Stimulated activated naive CD4-positive, alpha-beta T cell treated with Interleukin-2 at 50 U/mL for 16 hours (primary cell): ENCODE measurements at places on chromosomes 1 and 21.
A peak's percentile ranks its signal among the peaks of the same experiment; 100 is the strongest.

DNA sequence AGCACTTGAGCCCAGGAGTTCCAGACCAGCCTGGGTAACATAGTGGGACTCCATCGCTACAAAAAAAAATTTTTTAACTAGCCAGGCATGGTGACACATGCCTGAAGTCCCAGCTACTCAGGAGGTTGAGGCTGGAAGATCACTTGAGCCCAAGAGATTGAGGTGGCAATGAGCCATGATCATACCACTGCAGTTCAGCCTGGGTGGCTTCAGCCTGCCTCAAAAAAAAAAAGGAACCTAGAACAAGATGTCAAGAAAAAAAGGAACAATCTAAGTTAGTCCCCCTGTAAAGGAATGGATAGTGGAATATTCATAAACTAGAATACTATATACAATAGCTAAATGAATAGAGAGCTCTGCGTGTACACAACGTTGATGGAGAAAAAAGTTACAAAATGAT, 14.4 kb downstream of the NSL1 start:
- no peak for DNase-seq

DNA sequence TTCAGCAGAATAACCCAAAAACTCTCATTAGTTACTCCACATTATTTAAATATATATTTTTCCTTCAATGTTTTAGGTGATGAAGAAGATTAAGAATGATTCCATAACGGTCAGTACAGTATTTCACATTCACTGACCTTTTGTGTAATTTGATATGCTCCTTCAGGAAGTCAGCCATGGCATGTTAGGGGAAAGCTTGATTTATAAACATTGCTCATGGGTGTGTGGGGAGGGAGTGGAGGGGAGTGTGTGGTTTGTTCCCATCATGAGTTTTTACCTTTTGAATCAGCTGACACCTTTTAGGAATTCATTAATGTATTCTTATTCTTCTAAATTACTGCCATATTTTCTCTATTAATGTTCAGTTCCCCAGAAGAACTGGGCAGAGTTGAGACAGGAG, 240.2 kb downstream of the ATG4C start:
- DNase-seq: no peak

GRCh38 chr1:29784276-29785136, 548.2 kb downstream of the PTPRU start:
- no peak for DNase-seq

DNA sequence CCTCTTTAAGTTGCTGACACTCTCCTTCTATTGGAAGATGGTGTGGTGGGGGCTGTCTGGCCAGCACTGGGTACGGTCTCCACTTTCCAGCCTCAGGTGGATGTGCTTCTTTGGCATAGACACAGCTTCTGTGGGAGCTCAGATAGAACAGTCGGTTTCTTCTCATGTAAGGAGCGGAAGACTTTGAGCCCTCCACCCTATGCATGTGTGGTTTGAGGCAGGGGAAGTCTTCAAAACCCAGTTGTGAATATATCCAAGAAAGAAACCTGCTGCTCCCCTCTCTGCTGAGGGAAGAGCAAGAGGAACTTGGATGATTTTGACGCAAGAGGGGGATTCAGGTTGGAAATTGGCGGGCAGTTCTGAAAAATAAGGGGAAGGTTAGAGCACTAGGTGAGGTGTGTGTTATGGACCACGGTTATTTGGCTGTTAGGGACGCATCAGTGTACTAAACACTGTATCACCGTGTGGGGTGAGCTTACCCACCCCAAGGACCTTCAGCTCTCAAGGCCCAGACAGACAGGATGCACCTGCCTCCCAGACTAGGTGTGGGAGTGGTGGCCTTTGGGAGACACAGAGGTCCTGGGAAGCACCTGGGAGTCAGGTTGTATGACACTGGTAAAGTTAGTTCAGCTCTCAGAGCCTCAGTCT, 36.2 kb downstream of the IL6R start:
- DNase-seq: no peak

- DNase-seq: no peak
These were observed 96.8 kb downstream of the INTS7 start for GRCh38 chr1:211938561-211938997.

DNA sequence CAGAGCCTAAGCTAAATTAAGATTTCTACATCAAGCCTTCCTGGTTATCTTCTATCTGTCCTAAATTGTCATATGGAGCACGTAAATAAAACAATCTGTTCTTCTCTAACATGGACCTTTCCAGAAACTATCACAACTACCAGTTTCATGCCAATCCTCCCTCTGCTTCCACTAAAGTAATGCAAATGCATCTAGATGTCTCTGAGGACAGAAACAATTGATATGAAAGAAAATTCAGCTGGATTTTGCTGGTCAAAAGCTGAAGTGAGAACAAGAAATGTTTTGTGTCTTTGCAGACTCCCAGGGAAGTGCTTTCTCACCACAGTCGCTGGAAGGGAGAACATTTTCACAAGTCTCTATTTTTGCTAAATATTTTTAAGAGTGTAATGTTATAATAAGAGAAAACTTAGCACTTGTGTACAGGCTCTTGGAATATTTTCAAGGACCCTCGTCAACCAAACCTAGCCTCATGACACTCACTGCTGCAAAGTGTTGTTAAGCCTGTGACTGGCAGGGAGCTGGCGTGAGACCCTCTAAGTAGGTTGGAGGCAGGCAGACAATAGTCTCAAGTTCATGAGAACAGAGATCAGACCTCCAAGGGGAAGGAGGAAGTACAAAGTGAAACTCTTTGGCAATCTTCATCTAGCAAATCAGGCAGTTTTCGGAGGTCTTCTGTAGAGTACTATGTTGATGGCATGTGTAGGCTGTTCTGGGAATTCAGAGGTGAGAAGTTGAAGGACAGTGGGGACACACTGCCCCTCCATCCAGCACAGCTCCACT, 38.8 kb downstream of the DNASE2B start:
- DNase-seq: no peak

GRCh38 chr21:34340061-34340460, 23.7 kb upstream of the KCNE2 start:
- no peak for DNase-seq

GRCh38 chr1:39561279-39561678, 15.3 kb downstream of the PABPC4 start:
- no peak for DNase-seq

DNA sequence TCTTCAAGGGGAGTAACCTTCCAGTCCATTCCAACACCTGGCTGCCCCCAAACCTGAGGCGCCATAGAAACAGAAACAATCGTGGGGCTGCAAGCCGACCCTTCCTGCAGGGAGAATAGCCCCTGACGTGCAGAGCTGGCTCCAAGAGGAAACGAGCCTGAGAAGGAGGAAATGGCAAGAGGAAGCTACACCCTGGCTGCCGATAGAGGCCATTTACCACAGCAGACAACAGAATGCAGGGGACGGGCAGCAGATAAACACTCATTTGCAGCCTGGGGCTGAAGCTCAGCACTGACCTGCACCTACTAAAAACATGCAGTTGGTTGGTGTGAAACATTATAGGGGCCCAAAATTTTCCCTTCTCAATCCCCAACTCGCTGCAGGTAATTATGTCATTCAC, 8.7 kb upstream of the TDRD10 start:
- no peak for DNase-seq

DNA sequence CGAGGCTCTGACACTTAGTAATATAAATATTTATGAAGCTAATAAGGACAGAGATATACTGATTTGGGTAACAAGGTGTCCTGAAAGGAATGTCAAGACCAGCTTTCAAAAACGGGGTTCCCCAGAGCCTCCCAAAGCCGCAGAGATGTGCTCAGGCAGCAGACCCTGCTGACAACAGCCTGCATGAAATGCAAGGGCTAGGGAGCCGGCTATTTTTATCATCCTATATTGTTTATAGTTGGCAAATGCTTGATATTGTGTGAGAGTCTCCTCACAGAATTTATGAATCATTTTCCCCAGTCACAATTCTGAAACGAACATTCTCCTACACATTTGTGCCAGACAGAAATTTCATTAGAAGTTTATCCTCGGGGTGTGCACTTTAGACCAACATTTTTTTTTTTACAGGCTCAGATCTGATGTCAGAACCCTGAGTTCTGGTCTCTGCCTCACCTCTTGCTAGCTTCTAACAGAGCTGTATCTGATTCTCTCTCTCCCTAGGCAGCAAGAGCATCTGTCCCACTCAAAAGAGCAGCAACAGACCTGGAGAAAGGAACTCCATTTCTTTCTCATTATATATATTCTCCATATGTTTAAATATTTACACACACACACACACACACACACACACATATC, 302.3 kb upstream of the PLD5 start:
- DNase-seq: no peak

DNA sequence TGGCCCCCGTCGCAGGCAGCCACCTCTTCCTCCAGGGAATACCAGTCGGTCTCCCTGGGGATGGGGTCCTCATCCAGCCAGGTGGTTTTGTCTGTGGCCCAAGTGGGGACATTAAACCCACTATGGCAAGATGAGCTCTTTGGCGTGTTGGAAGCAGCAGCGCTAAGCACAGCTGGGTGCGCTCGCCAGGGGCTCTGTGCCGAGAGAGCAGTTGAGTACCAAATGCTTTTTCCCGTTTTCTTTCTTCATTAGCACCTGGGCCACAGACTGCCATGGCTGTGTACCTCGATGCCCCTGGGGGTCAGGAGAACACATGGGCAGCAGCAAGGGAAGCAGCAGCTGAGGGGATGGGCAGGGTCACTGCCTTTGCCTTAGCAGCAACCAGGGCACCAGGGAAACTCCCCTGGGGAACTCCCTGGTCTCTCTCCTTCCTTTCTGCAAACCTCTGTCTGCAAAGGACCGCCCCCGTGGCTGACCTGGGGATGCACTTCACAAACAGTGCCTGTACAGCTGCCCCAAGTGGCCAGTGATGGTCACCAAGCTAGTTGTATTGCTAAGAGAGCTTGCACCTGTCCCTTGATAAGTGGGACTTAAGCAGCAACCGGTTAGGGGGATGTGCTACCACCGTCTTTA, 31.1 kb downstream of the EDARADD start:
- peak; percentile 14 for DNase-seq

- DNase-seq: no peak
These were observed 7.9 kb upstream of the NLRP3 start for GRCh38 chr1:247408100-247408499.

GRCh38 chr1:49351768-49352167, 575.1 kb upstream of the BEND5 start:
- DNase-seq: no peak

DNA sequence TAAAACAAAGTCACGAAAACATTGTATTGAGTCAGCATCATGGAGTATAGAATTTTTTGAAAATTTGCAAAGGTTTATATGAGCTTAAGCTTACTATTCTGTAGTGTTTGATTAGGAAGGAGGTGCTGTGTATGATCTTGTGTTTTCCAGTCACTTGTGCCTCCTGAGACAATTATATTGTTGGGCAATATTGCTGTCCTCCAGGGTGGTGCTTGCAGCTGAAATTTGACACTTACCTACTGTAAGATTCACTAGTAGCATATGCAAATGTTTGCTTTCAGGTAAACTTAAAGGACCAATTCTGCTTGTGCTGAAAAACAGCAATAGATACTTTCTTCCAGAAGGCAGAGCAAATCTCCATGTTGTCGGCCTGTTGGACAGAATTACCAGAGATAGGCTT, 268.0 kb downstream of the TGFB2 start:
- no peak for DNase-seq
